Calu3 (cell line): ENCODE measurements at places on chromosomes 7 and 10. TPM values are rescaled to one million over a fixed set of nuclear protein-coding genes. Genes with fewer than 3 reads are reported as not detected.

The CACNA2D1 gene
- 10.1 and 10.4 TPM in 2 replicates for total RNA-seq

The ZNF138 gene
- total RNA-seq, result 5.5 and 6.5 TPM in 2 replicates

The OIT3 gene
- 1.4 and 1.9 TPM in 2 replicates for total RNA-seq

The AFAP1L2 gene
- 0.76 and 1.1 TPM in 2 replicates for total RNA-seq

The SPDYE9 gene
- total RNA-seq, result not detected in 2 replicates

The MGMT gene
- 7.3 and 8.3 TPM in 2 replicates for total RNA-seq

The MALRD1 gene
- not detected in 2 replicates for total RNA-seq

The LARP4B gene
- 181 and 183 TPM in 2 replicates for total RNA-seq

The GPR15LG gene
- not detected in 2 replicates for total RNA-seq

The DLX5 gene
- total RNA-seq, result not detected in 2 replicates

The ZPBP gene
- total RNA-seq, result not detected in 2 replicates

The PNLIPRP2 gene
- not detected in 2 replicates for total RNA-seq

The CISD1 gene
- total RNA-seq, result 58.3 and 69.0 TPM in 2 replicates

The CCDC3 gene
- total RNA-seq, result not detected in 2 replicates

The FUOM gene
- 11.5 and 15.0 TPM in 2 replicates for total RNA-seq
